ENCODE measurements at places on chromosomes 3 and 15.

DNA sequence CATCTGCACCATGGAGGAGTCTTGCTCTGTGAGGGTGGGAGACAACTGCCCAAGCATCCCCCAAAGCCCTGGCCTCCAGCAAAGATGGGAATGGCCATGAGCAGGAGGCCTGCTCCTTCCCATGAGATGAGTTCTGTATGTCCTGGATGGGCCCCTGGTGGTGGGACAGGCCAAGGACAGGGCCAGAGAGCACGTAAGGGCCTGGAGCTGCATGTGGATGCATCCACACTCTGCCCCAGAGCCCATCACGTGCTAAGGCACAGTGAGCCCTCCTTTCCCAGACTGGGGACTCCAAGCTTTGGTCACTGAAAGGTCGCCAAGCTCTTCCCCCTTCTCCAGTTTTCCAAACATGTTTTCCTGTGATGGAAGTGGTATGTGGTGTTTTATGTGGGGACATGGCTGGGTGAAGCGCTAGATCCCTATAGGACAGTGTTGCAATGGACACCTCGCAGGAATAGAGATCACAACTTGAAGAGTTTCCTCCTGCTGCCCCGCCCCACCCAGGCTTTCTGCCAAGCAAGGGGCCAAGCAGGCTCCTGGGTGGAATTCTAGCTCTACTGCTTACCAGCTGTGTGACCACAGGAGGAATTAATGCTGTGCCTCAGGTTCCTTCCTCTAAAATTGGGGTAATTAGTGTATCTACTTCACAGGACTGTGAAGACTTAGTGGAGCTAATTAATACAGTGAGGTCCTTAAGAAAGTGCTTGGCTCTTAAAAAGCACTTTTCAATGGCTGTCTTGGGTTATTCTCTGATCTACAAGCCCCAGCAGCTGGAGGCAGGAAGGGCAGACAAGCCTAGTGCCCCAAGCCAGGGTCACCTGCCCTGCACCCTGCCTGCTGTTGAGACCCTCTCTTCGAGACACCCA is 106.4 kb upstream of the RPL32 start:
- no peak for DNase-seq

DNA sequence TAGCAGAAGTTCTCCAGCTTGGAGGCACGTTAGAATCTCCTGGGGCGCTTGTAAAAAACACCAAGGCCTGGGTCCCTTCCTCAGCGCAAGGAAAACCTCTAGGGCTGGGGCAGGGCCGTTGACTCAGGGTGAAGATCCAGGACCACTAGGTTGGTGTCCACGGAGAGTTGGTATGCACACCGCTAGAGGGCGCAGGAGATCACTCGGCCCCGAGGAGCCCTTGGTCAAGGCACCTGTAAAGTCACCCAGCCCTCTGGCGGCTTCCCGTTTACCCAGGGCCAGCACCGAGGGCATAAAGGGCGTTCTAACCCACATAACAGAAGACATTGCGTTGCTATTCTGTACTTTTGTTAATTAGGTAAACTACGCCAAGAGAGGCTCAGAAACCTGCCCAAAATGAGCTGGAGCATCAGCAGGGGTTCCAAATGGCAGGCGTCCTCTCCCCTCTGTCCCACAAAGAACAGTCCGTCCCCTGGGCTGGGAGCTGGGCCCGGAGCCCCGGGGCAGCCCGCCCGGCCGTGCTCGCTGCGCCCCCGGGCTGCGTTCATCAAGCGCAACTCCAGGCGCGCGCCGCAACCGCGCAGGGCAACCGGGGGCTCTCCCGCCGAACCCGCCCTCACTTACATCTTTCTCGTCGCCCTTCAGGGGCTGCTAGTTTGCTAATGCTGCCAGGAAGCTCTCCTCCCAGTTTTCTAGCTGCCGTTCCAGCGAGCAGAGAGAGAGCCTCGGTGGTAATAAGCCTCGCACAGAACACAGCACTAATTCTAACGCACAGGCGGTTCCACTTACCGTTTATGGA is 332.1 kb downstream of the ARRDC4 start:
- DNase-seq = peak; percentile 83

GRCh38 chr3:152309535-152310307 is 41.0 kb downstream of the MBNL1 start:
- DNase-seq = no peak

- DNase-seq = no peak
Measured at GRCh38 chr3:188400494-188401243, 246.7 kb downstream of the LPP start.

GRCh38 chr3:17055374-17056276 is 170.9 kb downstream of the PLCL2 start:
- DNase-seq = no peak

DNA sequence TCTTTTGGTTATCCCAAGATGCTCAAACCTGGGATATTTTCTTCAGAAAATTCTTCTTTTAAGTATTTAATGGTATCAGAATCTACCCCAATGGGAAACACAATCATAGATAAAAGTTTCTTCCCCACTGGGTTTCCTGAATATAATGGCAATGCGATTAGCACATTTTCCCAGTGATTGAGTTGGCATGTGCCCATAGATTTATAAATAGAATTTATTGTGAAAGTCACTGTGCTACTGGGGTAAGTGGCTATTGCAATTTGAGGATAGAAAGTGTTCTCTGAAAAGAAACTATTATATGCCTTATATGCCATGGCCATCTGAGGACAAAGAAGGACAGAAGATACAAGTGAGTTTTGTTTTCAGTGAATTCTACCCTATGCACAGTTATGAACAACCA is 99.0 kb upstream of the RBMS3 start:
- no peak for DNase-seq

- DNase-seq = no peak
Measured at GRCh38 chr3:108863799-108864135, 41.2 kb downstream of the TRAT1 start.

GRCh38 chr3:46862369-46863025 is 747 bp downstream of the MYL3 start:
- no peak for DNase-seq

GRCh38 chr15:51121118-51121517 is 26.4 kb upstream of the TNFAIP8L3 start:
- no peak for DNase-seq

- no peak for DNase-seq
Measured at GRCh38 chr3:3842356-3842755, 43.1 kb downstream of the LRRN1 start.

DNA sequence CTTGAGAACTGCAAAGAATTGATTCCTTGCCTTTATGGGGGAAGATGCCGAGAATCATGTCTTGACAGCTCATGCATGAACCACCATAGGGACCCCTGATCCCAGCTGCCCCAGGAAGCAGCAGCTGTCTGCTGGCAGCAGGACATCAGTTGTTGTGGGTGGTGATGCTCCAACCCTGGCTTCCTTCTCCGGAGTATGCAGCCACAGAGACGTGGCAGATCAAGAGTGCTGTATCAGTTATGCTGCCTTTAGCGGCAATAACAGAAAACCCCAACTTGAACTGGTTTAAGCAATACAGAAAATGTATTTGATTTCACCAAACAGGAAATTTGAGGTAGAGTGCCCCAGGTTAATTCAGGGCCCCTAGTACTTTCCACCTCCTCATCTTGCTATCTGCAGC is 92.2 kb upstream of the TNFAIP8L3 start:
- DNase-seq = no peak

DNA sequence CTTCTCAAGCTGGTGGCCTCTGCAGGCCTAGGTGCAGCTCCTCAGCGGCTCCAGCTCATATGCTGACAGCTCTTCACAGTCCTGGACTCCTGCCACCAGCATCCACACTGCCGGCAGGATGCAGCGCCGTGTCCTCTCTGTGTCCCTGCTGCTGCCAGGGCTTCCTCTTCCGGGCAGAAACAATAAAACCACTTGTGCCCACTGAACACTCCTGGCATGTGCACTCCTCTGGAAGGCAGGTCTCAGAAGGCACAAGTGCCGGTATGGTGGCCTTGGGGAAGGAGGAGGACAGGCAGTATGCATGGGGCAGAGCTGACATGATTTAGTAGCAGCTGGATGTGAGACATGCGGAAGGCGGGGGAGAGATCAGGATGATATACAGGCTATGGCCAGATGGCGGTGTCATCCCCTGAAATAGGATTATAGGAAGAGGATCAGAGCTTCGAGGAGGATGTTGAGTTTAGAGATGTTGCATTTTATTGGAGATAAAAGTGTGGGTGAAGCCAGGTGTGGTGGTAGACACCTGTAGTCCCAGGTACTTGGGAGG is 7.5 kb upstream of the MAN2A2 start:
- DNase-seq = no peak

DNA sequence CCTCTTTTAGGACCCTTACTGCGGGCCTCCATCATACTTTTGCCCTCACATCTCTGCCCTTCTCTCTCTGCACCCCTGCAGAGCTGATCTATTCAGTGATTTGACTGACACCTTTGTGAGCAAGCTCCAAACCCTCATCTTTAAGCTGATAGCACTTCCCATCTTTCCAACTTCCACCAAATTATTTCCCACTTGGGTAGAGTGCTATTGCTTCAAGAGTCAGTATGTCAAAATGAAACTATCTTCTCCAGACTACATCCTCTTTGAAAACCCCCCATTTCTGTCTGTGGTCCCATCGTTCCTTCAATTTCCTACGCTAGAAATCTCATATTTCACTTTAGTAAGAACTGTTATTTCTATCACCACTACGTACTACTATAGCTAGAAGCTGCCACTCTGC is 19.7 kb downstream of the ZWILCH start:
- no peak for DNase-seq

All from ecto neural progenitor cell (in vitro differentiated cells).